ENCODE measurements at places on chromosomes 3 and 15.

- DNase-seq, result no peak
Observed at GRCh38 chr3:25783661-25784512, 644 bp upstream of the NGLY1 start.

- DNase-seq, result no peak
Observed at GRCh38 chr3:42529468-42529867, 27.0 kb downstream of the VIPR1 start.

- no peak for DNase-seq
Observed at GRCh38 chr3:140432229-140432669, 245.6 kb upstream of the TRIM42 start.

- DNase-seq, result no peak
Observed at GRCh38 chr3:132256989-132257388, 60.2 kb upstream of the ACP3 start.

- DNase-seq, result no peak
Observed at GRCh38 chr15:37289109-37289765, 188.9 kb upstream of the MEIS2 start.

- DNase-seq, result no peak
Observed at GRCh38 chr3:117191245-117191644, 481.7 kb downstream of the TUSC7 start.

- no peak for DNase-seq
Observed at GRCh38 chr15:47822048-47822447, 104.7 kb downstream of the SEMA6D start.

DNA sequence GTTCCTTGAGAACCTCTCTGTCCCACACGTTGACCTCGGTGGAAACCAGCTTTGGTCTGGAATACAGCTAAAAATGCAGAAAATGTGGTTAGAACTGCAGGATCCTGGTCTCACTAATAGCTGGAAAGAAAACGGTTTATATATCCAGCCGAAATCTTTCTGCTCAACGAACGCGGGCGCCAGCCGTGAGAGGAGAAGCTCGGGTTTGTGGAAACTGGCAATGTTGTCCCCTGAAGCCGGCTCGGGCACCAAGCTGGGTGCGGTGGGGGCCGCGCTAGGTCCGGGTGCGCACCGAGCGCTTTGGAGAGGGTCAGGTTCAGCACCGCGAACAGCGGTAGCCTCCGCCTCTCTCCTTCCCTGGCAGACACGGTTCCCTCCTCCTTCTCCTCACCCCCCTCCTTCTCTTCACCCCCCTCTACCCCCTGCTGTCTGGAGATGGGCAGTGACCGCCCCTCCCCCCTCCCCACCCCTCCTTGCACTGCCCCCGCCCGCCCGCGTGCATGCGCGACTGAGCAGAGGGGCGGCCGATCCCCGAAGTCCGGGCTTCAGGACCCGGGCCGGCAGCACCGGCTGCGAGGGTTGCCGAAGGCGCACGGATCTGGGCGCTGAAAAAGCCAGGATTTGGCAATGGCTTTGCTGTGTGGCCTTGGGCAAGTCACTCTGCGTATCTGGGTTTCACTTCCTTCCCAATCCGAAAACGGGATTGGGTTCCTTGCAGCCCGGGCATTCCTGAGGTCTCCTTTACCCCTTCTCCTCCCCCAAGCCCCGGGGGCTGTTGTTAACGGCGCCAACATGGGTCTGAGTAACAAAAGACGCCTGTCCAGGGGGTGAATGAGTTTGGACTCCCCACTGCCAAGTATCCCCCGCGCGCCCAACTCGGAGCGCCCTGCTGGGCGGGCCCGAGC is at the start of gene SKOR1:
Gene SKOR1 (plus strand): TSS at position 534 of the 905 bp plus-strand sequence. CDS start 94 bp downstream, at position 628.
- DNase-seq, result no peak

GRCh38 chr3:172646439-172647015 is 64.3 kb downstream of the NCEH1 start:
- no peak for DNase-seq

GRCh38 chr15:74857671-74858368 is 14.9 kb upstream of the ULK3 start:
- no peak for DNase-seq

- DNase-seq, result no peak
Observed at GRCh38 chr3:124032311-124032880, 40.5 kb upstream of the ROPN1 start.

DNA sequence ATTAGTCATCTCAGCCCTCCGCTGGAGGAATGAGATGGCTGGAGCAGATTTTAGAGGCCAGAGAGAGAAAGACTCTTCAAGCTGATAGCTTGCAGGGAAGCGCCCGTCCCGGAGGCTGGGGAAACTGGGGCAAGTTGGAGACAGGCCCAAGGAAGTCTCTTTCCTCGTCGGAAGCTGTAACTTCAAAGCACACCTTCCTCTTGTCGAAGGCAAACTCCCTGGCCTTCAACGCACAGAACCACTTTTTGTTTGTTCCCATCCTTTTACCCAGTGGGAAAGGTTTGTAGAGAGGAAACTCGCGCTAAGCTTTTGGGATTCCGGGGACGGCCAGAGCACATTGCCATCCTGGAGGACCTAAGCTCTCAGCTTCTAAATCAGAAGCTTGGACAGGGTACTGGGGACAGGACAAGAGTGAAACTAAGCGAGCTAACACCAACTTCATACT is 900 bp upstream of the EOMES start:
- DNase-seq, result no peak

DNA sequence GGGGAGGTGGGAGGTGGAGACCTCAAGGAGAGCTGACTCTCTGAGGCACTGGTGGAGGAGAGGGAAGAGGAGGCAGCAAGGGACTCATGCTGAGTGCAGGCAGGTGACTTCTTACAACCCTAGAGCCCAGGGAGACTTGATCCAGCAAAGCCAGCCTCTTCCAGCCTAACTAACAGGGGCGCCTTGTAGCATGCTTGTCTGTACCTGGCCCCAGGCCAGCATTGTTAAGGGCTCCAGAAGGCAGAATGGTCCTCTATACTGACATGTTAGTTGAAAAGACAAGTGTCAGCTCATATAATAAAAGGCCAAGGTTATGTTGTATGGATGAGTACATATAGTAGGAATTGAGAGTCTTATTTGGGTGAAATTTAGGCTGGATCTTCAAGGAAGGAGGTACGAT is 65.4 kb downstream of the CHDH start:
- DNase-seq, result no peak

DNA sequence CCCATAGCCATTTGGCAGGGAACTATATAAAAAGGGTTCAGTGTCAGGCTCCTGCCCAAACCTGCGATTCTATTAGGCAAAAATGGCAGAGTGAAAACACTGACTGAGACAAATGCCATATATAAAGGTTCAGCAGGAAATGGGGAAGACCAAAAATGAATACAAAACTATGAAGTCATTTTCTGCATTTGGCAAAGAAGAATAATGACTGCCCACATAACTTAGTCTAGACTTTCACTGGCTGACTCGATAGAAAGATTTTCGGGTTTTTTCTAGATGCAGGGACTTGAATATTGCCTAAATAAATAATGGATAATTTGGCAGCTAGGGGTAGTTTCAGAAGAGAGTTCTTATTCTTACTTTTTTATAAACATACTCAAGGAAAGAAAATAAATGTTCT is 178.0 kb downstream of the TPRG1 start:
- DNase-seq, result no peak

GRCh38 chr3:24156466-24156865 is 211.4 kb downstream of the NR1D2 start:
- DNase-seq, result no peak

DNA sequence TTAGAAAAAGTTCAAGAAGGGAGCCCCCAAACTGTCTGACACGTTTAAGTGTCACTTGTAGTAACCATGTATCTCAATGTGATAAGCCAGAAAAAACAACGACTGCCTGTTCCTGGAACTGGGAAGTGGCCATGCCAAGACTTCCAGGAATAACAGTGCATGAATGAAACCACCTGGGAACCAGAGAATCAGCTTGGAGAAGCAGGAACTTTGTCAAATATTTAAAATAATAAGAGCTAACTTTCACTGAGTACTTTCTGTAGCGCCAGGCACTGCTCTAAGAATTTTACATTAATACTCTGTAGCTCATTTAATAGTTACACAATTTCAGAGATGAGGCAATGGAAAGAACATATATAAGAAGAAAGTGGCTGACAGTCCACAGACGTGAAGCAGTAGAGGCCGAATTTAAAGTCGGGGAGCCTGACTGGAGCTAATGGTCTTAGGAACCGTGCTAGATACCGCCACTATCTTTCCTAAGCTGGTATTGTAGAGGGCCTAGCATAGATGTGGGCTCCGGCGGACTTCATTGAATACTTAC is 876 bp downstream of the PLSCR1 start:
- DNase-seq, result no peak

DNA sequence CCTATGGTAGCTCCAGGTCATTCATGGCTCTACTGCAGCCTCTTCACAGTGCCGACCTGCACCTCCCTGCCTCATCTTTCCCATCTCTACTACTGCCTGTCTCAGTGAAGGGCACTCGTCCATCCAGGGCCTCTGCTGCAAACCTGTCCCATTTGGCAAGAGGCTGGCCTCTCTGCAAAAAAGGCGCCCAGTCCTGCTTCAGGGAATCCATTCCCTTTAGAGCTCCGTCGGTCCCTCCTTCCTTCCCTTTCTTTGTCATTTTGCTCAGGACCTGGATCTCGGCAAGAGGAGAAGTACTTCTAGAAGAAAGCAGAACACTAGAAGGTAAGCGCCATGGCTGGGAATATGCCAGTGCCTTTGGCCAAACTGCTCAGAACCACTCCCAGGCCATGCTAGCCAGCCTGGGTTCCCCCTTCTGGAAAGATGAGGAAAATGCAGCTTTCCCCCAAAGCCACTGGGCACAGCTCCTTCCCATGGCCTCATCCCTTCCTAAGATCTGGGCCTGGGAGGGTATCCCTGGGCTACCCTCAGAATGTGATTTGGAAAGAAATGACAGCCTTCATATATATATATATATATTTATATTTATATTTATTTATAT is 6.4 kb upstream of the ISL2 start:
- DNase-seq, result no peak

DNA sequence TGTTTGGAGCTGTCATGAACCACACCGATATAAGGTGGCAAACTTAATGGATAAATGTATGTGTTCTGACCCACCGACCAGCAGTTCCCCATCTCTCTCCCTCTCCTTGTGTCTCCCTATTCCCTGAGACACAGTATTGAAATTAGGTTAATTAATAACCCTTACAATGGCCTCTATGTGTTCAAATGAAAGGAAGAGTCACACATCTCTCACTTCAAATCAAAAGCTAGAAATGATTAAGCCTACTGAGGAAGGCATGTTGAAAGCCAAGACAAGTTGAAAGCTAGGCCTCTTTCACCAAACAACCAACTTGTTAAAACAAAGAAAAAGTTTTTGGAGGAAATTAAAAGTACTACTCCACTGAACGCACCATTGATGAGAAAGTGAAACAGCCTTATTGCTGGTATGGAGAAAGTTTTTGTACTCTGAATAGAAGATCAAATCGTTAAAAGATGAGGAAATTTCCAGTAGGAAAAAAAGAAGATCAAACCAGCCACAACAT is 15.0 kb downstream of the ATR start:
- DNase-seq, result no peak

DNA sequence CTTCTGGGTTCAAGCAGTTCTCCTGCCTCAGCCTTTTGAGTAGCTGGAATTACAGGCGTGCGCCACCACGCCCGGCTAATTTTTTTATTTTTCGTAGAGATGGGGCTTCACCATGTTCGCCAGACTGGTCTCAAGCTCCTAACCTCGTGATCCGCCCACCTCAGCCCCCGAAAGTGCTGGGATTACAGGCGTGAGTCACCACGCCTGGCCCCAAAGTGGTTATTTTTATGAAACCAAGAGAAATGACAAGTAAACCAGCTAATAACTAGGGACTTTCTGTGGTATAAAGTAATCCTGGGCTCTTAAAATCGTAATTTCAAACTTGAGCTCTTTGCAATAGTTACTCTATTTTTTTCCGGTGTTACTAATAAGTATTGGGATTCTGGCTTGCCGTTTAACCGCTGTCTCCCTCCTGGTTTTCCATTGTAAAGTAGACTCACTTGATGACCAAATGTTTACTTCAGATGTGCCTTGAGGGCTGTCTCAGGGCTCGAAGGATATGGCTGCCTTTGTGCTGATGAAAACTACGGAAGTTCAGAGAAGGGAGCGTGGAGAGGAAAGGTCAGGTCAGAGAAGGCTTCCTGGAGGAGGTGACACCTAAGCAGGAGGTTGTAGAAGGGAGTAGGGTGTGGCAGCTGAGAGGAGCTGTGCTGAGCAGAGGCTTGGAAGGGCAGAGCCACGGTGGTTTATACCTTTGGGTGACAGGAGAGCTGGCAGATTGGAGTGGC is 4.2 kb downstream of the ZSCAN2 start:
- DNase-seq, result no peak
